Neural crest cell (in vitro differentiated cells): ENCODE measurements at places on chromosomes 7 and 10. TPM values are rescaled to one million over a fixed set of nuclear protein-coding genes. Genes with fewer than 3 reads are reported as not detected.
A peak's percentile ranks its signal among the peaks of the same experiment; 100 is the strongest.

Gene COA1
- total RNA-seq: 102 and 116 TPM in 2 replicates

- DNase-seq: no peak
These were observed 557.4 kb upstream of the ADARB2 start for GRCh38 chr10:2294739-2295138.

Gene PRLHR
- total RNA-seq: not detected in 2 replicates

GRCh38 chr7:129225206-129225930 lies 538 bp downstream of the AHCYL2 start:
- DNase-seq: peak; percentile 39
